ENCODE measurements at places on chromosomes 5 and 9.

GRCh38 chr9:130486103-130486502, 41.3 kb downstream of the ASS1 start:
- DNase-seq, result no peak

DNA sequence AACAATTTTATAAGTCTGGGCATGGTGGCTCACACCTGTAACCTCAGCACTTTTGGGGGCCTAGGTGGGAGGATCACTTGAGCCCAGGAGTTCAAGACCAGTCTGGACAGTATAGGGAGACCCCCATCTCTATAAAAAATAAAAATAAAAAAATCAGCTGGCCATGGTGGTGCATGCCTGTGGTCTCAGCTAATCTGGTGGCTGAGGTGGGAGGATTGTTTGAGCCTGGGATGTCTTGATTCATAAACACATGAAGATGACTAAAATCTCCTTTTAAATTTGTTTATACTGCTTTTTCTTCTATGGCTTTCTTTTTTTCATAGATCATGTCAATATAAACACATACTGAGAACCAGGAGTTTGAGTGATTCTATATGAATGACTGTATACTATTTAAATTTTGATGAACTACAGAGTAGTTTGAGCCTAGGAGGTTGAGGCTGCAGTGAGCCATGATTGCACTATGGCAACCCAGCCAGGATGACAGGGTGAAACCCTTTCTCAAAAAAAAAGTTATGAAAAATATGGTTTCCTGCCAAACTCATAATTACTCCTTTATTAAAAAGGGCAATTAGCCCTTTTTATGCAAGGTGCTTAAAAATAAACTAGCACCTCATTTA, 14.2 kb downstream of the RIC1 start:
- DNase-seq, result no peak

GRCh38 chr5:144318460-144318859, 147.8 kb downstream of the KCTD16 start:
- no peak for DNase-seq

DNA sequence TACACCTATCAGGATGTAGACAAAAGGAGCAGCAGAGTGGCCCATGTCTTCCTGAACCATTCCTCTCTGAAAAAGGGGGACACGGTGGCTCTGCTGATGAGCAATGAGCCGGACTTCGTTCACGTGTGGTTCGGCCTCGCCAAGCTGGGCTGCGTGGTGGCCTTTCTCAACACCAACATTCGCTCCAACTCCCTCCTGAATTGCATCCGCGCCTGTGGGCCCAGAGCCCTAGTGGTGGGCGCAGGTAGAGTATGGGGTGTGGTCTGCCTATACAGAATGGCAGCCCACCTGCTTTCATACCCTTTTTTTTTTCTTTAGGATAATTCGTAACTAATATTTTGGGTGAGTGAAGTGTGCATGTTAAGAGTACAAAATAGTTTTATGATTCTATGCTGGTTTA, 1.1 kb downstream of the SLC27A6 start:
- DNase-seq, result no peak

GRCh38 chr9:129803676-129804060, 684 bp downstream of the TOR1B start:
- DNase-seq, result no peak

All from T47D (cell line).